Right atrium auricular region (tissue), 2 donors: ENCODE measurements at places on chromosomes 13 and 19. TPM values are rescaled to one million over a fixed set of nuclear protein-coding genes. Genes with fewer than 3 reads are reported as not detected.

DNA sequence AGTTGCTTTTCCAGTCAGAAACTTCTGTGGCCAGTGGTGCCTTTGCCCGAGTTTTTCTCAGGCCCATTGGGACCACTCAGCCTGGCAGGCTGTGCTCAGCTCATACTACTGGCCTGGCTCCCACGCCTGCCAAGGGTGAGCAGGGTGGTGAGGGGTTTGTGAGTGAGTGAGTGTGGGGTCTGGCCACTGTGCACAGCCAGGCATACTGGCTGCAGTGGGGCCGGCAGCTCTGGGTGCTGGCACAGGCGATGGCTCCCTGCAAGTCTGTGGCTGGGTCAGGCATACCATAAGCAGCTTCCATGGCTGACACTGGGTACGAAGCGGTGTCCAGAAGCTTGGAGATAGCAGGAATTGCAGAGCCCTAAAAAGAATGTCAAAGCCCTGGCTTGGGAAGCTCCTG lies 161.0 kb downstream of the SLITRK6 start:
- H3K4me1 ChIP-seq = no peaks in the 10 kb centered on the region
- no peak overlapping the region for H3K4me3 ChIP-seq
- no peaks in the 10 kb centered on the region for H3K36me3 ChIP-seq
- no peaks in the 10 kb centered on the region for H3K27me3 ChIP-seq
- no peak for DNase-seq

- peak overlapping the region; percentile 9 for H3K4me3 ChIP-seq
- no peak for DNase-seq
- H3K4me1 ChIP-seq = peaks cover 37% of the 10 kb centered on the region
- H3K27me3 ChIP-seq = no peaks in the 10 kb centered on the region
Observed at GRCh38 chr13:20126541-20127261, 34.2 kb downstream of the GJA3 start.

DNA sequence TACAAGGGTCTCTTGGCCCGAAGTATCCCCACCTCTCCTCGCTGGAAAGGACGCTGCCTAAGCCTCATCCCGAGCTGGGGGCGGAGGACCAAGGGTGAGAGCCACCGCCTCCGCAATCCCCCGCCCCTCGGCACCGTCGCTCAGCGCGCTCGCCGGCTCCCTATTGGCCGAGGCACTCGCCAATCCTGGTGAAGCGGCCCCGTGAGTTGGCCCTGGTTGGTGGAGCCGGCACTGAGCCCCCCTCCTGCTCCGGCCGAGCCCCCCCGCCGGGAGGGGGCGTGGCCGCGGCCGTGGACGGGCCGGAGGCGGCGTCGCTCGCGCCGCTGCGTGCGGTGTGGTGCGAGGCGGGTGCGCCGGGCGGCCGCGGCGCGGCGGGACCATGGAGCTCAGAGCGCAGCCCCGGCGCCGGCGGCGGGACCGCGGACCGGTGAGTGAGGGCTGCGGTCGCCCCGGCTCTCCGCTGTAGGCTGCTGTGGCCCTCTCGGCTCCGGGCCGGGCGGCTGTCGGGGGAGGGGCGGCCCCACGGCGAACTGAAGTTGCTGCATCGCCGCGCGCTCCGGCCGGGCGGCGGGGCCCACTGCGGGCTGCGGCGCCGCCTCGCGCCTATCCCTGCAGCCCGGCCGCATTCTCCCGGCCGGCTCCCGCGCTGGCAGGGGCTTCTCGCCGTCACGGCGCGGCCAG lies at the start of gene WASF3:
Gene WASF3 (plus strand): TSS at position 291 of the 681 bp plus-strand sequence. CDS start 84,588 bp downstream, outside the sequence.
- H3K4me3 ChIP-seq = peak within 1 kb of the TSS; percentile 79
- H3K4me1 ChIP-seq = peaks cover 33% of the 10 kb centered on the region
- H3K27ac ChIP-seq = peak within 1 kb of the TSS; percentile 22
- no peaks in the 10 kb centered on the region for H3K36me3 ChIP-seq

GRCh38 chr13:67076378-67076777 lies 153.8 kb downstream of the PCDH9 start:
- no peaks in the 10 kb centered on the region for H3K36me3 ChIP-seq
- H3K27ac ChIP-seq = no peak overlapping the region
- H3K4me1 ChIP-seq = no peaks in the 10 kb centered on the region

GRCh38 chr19:4493104-4493928 lies 21.2 kb downstream of the HDGFL2 start:
- H3K27ac ChIP-seq = no peak overlapping the region
- DNase-seq = no peak
- no peaks in the 10 kb centered on the region for H3K27me3 ChIP-seq
- peaks cover 78% of the 10 kb centered on the region for H3K36me3 ChIP-seq

GRCh38 chr13:80740071-80740470 lies 399.1 kb upstream of the SPRY2 start:
- H3K27ac ChIP-seq = no peak overlapping the region
- no peaks in the 10 kb centered on the region for H3K4me1 ChIP-seq
- H3K27me3 ChIP-seq = no peaks in the 10 kb centered on the region
- H3K4me3 ChIP-seq = no peak overlapping the region
- DNase-seq = no peak
- no peaks in the 10 kb centered on the region for H3K36me3 ChIP-seq

DNA sequence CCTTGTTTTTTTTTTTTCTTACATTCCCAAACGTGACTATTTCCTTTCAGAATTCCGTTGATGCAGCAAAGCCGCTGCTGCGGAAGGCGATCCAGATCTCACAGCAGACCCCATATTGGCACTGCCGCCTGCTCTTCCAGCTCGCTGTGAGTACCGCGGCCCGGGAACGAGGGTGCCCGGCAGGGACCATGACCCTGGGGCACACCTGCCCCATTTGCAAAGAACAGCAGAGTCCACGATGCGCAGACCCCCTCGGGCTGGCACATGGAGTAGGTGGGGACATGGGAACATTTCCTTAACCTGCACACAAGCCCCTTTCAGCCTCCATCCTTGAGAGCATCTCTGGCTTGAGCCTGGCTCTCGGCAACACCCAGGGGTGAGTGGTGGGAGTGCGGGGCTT lies 16.5 kb downstream of the MAU2 start:
- DNase-seq = no peak
- H3K36me3 ChIP-seq = peaks cover 63% of the 10 kb centered on the region
- no peaks in the 10 kb centered on the region for H3K27me3 ChIP-seq
- no peak overlapping the region for H3K27ac ChIP-seq
- H3K4me1 ChIP-seq = no peaks in the 10 kb centered on the region
- no peak overlapping the region for H3K4me3 ChIP-seq

DNA sequence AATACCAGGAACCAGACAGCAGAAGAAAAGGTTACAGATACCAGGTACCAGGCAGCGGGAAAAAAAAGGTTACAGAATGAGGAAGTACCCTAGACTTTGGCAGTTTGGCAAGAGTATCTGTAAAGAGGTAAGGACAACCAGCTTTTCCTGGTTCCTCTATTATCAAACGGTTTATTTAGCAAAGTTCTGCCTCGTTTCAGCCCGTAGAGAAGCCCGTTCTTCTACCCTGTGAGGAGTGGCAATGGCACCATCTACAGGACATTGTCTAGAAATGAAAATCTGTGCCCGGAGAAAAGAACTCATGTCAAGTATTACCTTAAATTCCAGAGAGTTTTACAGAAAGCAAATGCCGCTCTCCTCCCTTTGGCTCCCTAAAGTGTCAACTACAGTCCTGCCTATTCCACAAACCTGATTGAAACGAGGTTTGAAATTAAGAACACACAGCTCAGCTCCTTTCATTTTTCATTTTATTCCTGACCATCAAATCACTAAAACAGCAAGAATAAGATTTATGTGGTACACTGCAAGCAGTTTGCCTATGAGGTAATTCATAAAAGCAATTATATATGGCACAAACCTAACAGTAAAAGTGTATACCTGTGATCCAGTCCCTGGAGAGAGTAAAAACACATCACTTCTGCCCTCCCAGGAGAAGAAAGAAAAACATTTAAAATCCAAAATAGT lies 226.3 kb downstream of the SLC7A1 start:
- H3K36me3 ChIP-seq = no peaks in the 10 kb centered on the region
- no peak overlapping the region for H3K4me3 ChIP-seq
- no peak for DNase-seq
- no peaks in the 10 kb centered on the region for H3K4me1 ChIP-seq
- H3K27ac ChIP-seq = no peak overlapping the region
- no peaks in the 10 kb centered on the region for H3K27me3 ChIP-seq

DNA sequence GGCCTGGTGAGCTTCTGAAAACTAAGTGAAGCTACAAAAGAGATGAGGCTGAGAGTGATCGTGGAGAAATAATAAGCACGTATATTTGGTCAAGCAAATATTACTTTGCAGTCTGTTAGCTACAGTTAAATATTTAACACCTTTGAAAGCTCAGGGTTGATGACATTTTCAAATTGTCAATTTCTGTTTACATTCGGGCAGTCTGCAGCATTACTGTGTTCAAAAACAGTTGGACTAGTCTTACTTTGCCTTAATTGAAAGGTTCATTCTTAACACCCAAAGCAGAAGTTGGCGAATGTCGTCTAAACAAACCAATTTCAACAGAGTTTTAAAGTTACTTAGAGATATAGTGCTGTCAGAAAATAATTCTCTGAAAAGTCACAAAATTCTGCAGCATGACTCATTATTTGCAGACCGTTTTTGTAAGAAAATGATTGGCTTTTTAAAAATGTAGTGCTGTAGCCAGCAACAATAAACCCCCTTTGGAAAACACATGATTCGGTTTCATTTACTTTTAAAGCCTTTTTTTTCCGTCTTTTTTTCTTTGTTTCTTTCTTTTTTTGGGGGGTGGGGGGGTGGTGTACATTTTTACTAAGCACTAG lies 549.0 kb downstream of the GPC6 start:
- H3K27me3 ChIP-seq = no peaks in the 10 kb centered on the region
- no peak overlapping the region for H3K4me3 ChIP-seq
- H3K4me1 ChIP-seq = no peaks in the 10 kb centered on the region
- H3K27ac ChIP-seq = no peak overlapping the region
- H3K36me3 ChIP-seq = no peaks in the 10 kb centered on the region

DNA sequence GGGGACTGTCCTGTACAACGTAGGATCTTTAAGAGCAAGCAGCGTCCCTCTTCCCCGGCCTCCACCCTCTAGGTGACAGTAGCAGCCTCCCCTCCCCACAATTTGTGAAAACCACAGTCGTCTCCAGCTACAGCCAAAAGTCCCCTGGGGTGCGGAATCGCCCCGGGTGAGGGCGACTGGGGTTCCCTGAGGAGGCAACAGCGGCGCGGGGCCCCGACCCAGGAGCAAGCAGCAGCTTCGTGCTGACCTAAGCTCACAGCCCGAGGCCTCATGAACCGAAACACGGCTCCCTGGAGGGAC lies 322 bp downstream of the ZNF558 start:
- peak overlapping the region; percentile 93 for H3K4me3 ChIP-seq
- no peaks in the 10 kb centered on the region for H3K4me1 ChIP-seq
- no peaks in the 10 kb centered on the region for H3K27me3 ChIP-seq
- DNase-seq = no peak
- peaks cover 10% of the 10 kb centered on the region for H3K36me3 ChIP-seq

DNA sequence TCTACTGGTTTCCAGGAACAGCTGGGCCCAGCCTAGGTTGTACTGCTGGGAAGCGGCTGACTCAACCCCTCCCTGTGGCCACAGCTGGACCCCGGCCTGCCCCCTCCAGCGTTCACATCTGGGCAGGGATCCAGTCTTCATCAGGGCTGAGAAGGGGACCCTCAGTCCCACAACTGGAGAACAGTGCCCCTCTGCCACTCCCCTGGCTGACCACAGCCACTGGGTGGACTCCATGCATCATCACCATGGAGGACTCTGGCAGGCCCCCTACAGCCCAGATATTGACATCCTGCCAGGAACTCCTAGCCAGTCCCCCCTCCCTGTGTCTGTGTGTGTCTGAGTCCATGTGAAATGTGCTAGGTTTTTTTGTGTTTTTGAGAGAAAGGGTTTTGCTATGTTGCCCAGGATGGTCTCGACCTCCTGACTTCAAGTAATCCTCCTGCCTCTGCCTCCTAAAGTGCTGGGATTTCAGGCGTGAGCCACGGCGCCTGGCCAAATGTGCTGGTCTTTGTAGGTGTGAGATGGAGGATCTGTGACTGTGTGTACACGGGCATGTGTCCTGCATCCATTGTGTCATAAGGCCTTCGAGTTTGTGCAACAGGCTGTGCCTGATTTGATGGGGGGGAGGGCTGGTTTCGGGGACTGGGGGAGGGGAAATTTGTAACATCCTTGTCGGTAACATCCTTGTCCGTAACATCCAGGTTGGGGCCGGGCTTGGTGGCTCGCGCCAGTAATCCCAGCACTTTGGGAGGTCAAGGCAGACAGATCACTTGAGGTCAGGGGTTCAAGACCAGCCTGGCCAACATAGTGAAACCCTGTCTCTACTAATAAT lies 4.0 kb upstream of the HOOK2 start:
- DNase-seq = peak; percentile 80
- no peaks in the 10 kb centered on the region for H3K27me3 ChIP-seq

GRCh38 chr19:58330458-58330857 lies 3.7 kb downstream of the ZSCAN22 start:
- peaks cover 8% of the 10 kb centered on the region for H3K36me3 ChIP-seq
- DNase-seq = no peak
- H3K27me3 ChIP-seq = no peaks in the 10 kb centered on the region
- H3K27ac ChIP-seq = no peak overlapping the region

- peaks cover 25% of the 10 kb centered on the region for H3K36me3 ChIP-seq
- DNase-seq = peak; percentile 43
- no peaks in the 10 kb centered on the region for H3K4me1 ChIP-seq
- H3K4me3 ChIP-seq = no peak overlapping the region
Observed at GRCh38 chr13:99374169-99374991, 67.2 kb upstream of the GPR183 start.

GRCh38 chr13:51681037-51681678 lies 96.9 kb downstream of the WDFY2 start:
- no peak overlapping the region for H3K4me3 ChIP-seq
- no peaks in the 10 kb centered on the region for H3K27me3 ChIP-seq
- H3K36me3 ChIP-seq = no peaks in the 10 kb centered on the region
- H3K27ac ChIP-seq = no peak overlapping the region
- no peak for DNase-seq

GRCh38 chr19:49441210-49441959 lies at the start of gene SLC17A7:
Gene SLC17A7, minus strand, starts transcription at chr19:49441527. Its CDS starts 148 bp downstream, at chr19:49441379.
- H3K4me1 ChIP-seq = peaks cover 16% of the 10 kb centered on the region
- peak within 1 kb of the TSS; percentile 73 for H3K4me3 ChIP-seq
- peak within 1 kb of the TSS; percentile 90 for H3K27ac ChIP-seq
- DNase-seq = peak; percentile 71

DNA sequence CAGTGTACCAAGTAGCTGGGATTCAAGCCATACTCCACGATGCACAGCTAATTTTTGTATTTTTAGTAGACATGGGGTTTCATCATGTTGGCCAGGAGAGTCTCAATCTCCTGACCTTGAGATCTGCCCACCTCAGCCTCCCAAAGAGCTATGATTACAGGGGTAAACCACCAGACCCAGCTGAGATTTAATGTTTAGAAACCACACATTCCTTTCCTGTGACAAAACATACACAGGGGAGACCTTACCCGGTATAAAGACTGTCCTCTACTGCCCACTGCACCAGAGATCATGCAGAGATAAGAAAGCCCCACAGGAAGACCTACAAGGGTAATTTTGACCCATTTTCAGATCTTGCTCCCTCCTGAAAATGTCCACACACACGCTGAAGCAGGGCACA lies 22.8 kb upstream of the ZNF83 start:
- DNase-seq = no peak
- no peak overlapping the region for H3K27ac ChIP-seq
- no peaks in the 10 kb centered on the region for H3K4me1 ChIP-seq
- no peaks in the 10 kb centered on the region for H3K27me3 ChIP-seq
- H3K4me3 ChIP-seq = no peak overlapping the region

The ZNF730 gene
- total RNA-seq = not detected

The CRLF1 gene
- total RNA-seq = 71.8 TPM

The LHB gene
- total RNA-seq = not detected

The MBD3L3 gene
- not detected for total RNA-seq

The CYP4F22 gene
- total RNA-seq = not detected

The FGF14 gene
- 1.3 TPM for total RNA-seq

The MEDAG gene
- total RNA-seq = 37.4 TPM
